Pulmonary artery endothelial cell (primary cell): ENCODE measurements at places on chromosomes 2 and 18. TPM values are rescaled to one million over a fixed set of nuclear protein-coding genes. Genes with fewer than 3 reads are reported as not detected.

DNA sequence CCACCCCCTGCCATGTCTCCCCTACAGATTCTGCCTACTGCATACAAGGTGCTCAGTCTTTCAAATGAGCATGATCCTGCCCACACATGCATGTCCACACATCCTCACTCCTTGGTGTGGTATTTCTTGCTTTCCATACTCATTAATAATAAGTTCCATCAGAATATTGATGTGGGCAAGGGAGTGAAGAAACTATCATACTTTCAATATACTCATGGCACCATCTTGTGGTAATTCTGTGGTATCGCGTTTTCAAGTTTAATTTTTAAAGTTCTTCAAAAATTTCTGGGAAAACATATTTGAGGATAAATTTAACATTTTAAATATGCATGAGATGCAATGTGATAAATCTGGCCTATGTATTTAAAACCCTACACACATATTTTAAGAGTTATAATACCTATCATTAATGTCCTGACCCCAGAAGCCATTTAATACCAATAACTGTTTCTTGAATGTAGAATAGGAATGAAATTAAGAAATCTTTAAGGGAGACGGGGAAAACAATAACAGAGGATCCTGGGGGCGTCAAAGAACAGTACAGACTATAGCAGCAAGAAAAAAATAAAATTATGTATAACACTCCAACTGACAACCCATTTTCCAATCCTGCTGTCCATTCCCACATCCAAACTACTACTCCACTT lies 110.1 kb downstream of the ZNF385B start:
- no peak for DNase-seq

DNA sequence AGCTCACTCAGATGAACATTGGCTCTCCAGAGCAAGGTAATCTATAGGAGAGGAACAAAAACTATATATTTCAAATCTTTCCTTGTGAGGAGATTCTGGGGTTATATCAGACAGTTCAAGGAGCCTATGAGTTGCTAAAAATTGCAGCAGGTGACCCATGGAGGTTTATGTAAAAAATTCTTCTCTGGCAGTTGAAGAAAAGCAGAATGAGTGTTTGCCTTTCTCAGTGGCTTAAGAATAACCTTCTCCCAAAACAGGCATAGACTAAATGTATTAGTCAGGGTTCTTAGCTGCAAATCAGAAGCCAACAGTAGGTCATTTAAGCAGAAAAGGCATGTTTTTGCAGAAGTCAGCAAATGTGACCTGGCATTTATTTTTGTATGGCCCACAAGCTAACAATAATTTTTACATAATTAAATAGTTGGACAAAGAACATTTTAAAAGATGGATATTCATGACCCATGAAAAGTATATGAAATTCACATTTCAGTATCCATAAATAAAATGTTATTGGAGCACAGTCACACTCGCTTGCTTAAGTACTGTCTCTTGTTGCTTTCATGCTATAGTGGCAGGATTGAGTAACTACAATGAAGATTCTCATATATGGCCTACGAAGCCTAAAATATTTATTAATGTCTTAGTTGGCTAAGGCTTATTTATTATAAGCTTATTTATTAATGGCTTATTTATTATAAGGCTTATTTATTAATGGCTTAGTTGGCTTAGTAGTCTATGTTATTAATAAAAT lies 93.4 kb upstream of the TLK1 start:
- DNase-seq, result no peak

DNA sequence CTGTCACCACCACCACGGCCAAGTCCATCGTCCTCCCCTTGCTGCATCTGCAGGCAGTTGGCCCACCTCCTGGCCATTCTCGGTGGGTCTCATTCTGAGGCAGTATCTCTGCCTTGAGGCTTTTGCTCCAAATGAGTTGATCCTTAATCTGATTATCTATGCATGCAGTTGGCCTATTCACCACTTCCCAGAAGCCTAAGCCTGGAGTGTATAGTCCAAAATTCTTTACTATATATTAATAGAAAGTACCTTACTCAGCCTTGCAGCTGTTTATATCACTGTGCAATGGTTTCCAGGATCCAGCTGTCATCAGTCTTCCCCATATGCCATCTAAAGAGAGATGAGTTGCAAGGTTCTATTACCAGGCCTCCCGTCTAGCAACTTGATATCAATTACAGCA lies 292.4 kb downstream of the SS18 start:
- DNase-seq, result no peak

GRCh38 chr2:226892729-226893128 lies 56.9 kb downstream of the RHBDD1 start:
- no peak for DNase-seq

DNA sequence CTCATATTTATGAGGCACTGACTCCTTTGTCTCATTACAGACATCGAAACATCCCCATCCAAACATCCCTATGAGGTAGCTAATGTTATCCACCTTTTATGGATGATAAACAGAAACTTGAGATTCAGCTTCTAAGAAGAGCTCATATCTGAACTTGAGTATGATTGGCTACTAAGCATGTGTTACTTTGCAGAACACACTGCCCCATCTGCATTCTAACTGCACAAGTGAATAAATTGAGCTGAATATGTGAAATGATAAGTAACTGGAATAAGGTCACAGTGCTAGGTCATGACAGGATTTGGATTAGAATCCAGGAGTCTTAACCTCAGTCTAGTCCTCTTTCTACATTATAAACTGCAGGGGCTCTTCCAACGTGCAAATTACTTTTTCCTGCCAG lies 172.7 kb downstream of the SETBP1 start:
- DNase-seq, result no peak

PCARE gene
- total RNA-seq, result not detected in 2 replicates

DNA sequence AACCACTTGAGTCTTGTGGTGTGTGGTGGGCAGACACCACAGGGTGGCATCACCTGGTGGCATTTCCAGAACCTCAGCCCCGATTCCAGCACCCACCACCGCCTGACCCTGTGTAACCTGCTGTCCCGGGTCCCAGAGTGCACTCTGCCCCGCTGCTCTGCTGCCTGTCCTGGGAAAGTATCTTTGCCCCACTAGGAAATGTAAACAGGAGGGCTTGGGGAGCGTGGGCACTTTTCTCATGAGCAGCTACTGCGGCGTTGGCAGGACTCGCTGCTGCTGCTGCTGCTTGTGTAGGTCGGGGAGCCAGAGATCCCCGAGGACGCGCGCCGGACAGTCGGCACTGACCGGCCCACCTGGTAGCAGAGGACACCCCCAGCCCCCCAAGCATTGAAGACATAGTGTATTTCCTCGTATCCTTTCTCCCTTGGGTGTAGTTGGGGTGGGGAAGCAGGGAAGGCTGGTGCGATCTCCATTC lies 13.4 kb downstream of the DTYMK start:
- DNase-seq, result no peak

GRCh38 chr2:37832590-37833197 lies 92.4 kb upstream of the RMDN2 start:
- DNase-seq, result no peak

GRCh38 chr2:67877301-67877700 lies 185.5 kb downstream of the C1D start:
- no peak for DNase-seq

TMEM178A gene
- total RNA-seq, result 0.28 and 0.99 TPM in 2 replicates

- no peak for DNase-seq
Observed at GRCh38 chr2:80737047-80737446, 432.5 kb upstream of the LRRTM1 start.

DNA sequence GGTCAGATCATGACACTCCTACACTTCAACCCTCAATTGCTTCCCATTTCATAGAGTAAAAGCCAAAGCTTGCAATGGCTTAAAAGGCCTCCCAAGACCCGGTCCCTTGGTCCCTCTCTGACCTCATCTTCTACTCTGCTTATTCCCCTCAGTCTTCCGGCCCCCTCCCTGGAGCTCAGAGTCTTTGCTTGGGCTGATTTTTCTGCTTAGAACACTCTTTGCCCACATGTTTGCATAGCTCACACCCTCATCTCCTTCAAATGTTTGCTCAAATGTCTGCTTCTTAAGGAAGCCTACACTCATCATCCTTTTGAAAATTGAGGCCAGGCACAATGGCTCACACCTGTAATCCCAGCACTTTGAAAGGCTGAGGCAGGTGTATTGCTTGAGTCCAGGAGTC lies 65.6 kb upstream of the CAPN13 start:
- DNase-seq, result no peak

ZSCAN30 gene
- total RNA-seq, result 11.3 and 11.9 TPM in 2 replicates
